Hindlimb muscle (tissue), 1 donor: ENCODE measurements at places on chromosomes 2 and 18. TPM values are rescaled to one million over a fixed set of nuclear protein-coding genes. Genes with fewer than 3 reads are reported as not detected.
A peak's percentile ranks its signal among the peaks of the same experiment; 100 is the strongest.

GRCh38 chr2:72983500-72984161 lies 66.3 kb downstream of the EMX1 start:
- DNase-seq = no peak

DNA sequence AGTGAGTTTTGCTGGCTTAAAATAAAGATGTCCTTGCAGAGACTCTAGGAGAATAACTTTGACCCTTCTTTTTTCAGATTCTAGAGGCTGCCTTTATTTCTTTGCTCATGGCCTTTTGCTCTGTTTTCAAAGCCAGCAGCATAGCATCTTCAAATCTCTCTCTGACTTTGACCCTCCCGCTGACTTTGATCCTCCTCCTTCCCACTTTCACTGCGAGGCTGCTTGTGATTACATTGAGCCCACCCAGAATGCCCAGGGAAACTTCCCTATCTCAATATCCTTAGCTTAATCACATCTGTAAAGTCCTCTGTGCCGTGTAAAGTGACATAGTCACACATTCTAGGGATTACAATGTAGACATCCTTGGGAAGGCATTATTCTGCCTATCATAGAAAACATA lies 23.9 kb downstream of the TACR1 start:
- DNase-seq = no peak

Gene IL1B
- 0.76 TPM for polyA plus RNA-seq

- DNase-seq = peak; percentile 38
Observed at GRCh38 chr2:58427572-58428095, 186.5 kb upstream of the FANCL start.

Gene CCDC141
- 81.5 TPM for polyA plus RNA-seq

DNA sequence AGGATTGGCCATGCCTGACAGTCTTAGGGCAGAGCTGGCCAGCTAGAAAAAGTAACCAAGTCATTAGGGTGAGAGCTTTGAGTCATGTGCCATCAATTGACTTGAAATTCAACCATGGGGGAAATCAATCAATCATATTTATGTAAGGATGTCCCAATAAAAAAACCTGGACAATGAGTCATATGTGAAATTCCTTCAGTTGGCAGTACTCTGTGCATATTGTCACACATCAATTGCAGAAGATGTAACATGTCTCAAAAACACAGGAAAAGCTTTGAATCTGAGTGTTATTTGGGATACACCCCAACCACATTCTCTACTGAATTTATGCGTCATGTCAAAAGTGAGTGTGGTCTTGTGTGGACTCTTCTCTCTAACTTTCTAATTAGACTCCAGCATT lies 1004.1 kb upstream of the NRXN1 start:
- no peak for DNase-seq

Gene TSGA10
- polyA plus RNA-seq = 2.7 TPM

Gene CASP10
- polyA plus RNA-seq = 7.0 TPM

DNA sequence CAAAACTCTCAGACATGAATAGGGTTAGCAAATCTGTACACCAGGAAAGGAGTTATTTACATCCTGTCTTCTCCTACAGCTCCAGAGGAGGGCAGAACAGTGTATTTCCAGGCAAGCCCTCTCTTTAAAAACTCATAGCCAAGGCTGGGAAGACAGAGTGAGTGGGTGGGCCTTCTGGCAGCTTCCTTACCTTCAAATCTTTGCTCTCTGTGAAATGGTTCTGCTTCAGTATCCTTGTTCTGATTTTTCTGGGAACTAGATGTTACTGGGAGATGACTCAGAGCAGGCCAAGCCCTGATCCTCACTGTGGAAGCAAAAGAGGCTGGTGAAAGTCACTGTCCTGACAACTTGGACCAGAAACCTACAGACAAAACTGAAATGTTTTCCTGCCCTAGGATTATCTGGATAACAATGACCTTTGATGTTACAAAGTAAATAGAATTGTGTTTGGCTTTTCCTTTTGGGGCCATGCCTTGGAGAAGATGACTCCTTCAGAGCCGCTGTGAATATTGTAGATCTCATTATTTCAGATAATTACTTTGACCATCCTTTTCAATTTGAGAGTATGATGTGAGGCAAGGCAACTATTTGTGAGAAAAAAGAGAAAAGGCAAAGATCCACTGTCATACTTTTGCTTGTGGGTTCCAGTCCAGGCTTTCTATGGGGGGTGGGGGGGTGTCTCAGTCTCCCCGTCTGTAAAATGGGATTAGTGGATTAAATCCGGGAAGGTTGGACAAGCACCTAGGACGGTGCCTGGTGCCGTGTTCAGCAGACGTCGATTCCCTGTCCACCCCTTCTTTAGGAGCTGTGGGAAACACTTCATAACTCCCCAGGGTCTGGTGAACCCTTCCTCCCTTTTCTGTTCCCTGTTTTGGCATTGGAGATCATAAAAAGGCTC lies 644 bp upstream of the QPCT start:
- DNase-seq = peak; percentile 51

DNA sequence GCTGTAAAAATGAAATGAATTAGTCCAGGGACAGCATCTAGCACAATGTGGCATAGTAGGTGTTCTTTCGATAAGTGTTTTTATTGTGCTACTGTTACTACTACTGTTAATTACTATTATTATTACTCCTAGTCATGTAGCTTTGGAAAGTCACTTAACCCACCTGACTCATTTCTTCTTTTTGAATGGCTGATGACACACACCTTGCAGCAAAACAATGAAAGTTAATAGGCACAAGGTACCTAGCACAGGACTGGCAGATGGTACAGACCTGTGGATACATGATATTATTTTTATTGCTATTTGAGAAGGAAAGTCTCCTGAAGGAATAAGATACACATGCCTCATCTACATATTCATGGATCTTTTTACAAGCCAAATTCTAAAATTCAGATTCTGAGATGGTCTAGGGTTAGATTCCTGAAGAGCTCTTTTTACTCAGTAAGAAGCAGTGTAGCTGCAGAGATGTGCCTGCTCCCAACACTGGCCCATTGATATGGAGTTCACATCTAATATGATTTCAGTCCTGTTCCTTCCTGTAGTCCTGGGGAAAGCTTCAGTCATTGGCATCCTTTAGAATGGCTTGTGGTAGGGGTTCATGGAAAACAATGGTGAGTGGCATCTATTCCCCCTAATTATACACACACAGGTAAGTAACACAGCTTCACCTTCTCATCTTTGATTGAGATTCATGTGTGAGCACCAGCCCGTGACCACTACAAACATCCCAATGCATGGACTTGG lies 7.9 kb upstream of the ERMN start:
- DNase-seq = no peak

DNA sequence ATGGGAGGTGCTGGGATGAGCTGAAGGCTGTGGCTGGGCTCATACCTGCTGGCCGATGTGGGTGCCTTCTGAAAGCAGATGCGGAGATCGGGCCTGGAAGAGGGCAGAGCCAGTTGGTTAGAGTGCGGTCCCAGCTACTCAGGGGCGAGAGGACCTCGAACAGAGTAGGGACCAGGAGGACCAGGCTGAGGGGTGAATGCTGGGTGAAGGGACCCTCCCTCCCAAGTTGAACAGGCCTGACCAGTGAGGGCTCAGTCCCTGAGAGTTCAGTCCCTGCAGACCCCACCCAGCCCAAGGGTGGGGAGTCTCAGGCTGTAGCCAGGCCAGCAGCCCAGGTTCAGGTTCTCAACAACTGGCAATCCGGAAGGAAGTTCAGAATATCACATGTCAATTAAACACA lies 232.8 kb upstream of the HS6ST1 start:
- no peak for DNase-seq

GRCh38 chr18:48417985-48418384 lies 8.8 kb upstream of the ZBTB7C start:
- DNase-seq = no peak

GRCh38 chr2:70871398-70872211 lies 36.0 kb upstream of the CD207 start:
- peak; percentile 74 for DNase-seq

Gene ZNF396
- polyA plus RNA-seq = 1.3 TPM

Gene LRATD1
- polyA plus RNA-seq = 12.0 TPM

Gene NR4A2
- polyA plus RNA-seq = 1.9 TPM

Gene MTA3
- 26.9 TPM for polyA plus RNA-seq

DNA sequence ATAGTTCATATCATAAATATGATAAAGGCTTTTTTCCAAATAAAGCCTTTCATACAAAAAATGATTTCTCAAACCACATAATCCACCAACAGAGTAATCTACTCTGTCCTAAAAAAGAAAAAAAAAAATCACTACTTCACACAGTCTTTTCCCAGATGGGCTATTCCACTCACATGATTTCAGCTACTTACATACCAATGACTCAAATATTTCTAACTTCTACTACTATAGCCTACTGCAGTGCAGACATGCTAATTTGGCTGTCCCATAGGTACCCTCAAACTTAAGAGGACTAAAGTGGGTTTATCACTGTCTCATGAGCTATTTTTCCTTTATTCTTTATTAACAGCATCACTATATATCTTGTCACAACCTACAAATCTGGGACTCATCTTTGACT lies 57.4 kb downstream of the SLC66A3 start:
- no peak for DNase-seq

DNA sequence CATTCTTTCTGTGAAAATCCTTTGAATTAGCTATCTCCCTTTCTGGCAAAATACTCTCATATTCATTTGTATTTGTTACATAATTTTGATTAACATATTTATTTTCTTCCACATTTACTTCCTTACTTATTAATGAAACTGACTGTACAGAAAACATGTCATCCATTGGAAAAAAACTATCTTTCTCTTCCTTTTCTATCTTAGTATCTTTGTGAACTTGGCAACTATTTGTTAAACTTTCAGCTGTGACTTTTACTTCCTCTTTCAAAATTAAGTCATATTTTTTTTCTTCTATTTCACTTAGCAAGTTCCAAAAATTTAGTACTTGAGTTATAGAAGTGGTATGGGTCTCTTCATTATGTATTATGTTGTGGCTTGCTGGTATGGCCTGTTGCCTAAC lies 2.6 kb downstream of the RAD51AP2 start:
- no peak for DNase-seq

Gene LMAN1
- 55.0 TPM for polyA plus RNA-seq

- no peak for DNase-seq
Observed at GRCh38 chr2:459931-460330, 172.0 kb upstream of the ALKAL2 start.

DNA sequence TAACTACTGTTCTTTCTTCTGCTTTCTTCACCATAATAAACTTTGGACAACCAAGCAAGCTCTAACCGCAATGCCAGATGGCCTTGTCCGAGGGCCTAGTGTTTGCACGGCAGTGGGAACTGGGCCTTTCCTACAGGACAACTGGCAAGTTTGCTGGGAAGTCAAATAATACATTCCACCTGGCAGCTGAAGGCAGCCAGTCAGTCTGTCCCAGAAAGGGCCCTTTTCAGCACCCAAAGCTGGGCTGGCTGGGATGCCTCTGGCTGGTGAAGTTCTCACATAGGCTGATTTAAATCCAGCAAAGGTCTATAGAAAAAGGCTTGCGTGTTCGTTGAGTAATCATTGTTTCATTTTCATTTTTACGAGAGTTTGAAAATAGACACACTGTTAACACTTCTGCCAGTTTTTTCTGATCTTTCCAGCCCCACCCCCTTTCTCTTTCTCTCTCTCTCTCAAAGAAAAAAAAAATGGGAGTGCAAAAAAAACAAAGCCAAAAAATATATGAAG lies 110.0 kb upstream of the EPAS1 start:
- no peak for DNase-seq

DNA sequence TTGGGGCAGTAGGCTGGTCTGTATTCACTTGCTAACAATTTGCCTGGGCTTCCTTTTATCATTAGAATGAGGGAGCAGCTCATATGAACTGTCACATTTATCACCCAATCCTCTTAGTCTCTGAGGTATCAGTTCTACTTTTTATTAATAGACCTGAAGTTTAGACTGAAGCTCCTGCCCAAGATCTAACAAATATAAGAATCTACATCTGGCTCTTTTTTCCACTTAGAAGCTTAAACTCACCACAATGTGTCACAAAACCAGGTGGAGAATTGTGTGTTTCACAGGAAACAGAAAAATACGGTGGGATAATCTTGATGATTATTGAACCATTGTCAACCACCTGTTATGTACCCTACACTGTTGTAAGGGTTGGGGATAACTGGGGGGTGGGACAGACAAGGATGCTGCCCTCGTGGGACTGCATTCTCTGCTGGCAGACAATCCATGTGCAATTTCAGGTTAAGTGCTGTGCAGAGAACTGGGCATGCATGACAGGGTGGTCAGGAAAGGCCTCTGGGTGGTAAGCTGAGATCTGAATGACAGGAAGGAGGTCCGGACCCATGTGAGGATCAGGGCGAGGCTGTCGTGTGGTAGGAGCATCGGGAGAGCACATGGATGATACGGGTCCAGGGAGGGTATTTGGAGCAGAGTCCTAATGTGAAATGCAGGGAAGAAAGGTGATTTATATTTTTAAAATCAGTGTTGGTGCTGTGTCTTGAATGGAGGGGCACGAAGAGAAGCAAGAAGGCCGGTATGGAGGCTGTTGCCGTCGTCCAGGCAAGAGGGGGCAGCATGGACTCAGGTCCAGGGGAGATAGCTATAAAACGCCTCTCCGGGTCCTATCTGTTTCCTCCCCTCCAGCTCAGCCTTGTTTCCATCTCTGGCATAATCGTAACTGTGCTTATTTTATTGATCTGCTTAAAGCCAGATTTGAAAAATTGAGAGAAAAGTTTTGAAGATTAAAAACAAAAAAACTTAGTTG lies 17.6 kb downstream of the MYL12B start:
- DNase-seq = no peak

DNA sequence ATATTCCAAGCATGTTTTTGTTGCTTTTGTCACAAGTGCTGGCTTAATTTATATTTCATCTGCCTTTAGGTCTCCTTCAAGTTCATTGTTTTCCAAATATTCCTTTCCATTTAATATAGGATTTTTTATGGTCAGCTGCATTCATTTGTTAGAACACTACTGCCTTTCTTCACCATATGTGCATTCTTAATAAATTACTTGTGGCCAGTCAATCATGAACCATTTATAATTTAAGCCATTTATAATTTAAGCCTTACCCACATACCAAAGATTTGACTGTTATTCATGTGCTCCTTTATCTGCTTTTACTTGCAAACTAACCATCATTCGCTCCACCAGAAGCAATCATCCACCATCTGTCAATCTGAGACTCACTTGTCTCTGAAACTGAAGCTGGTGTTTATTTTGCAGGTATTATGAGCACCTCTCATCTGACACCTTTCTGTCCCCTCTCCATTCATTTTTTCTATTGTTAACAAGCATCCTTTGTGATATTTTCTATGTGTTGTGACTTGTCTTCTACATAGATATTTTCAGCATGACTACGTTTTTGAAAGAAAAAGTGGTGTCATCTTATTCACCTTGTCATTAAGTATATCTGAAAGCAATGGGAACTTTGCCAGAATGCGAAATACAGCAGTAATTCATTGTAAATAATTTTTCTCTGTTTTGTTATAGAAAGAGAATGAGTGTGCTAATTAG lies 786.8 kb downstream of the KCNJ3 start:
- no peak for DNase-seq

DNA sequence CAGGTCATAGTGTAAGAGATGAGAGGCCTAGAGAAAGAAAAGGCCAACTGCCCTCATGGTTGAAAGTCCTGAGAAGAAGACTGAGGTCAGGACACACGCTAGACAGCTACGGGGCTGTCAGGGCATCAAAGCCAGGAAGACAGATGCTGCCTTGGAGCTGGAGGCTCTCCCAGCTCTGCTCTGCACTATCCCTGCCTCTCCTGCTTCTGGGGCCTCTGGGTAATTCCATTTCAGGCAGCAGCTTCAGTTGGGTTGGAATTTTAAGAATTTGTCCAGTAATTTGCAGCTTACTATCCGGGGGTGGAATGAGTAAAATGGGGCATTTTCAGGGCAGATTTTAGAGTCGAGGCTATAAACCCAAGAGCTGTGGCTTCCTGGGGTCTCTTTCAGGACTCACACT lies 76.2 kb upstream of the CTAGE1 start:
- no peak for DNase-seq

Gene ESCO1
- 18.0 TPM for polyA plus RNA-seq

Gene KLHL30
- polyA plus RNA-seq = 25.9 TPM

Gene ANKRD30B
- polyA plus RNA-seq = not detected

- DNase-seq = no peak
Observed at GRCh38 chr18:34370704-34371395, 146.1 kb upstream of the NOL4 start.

Gene IL36RN
- not detected for polyA plus RNA-seq
